ENCODE measurements at places on chromosomes 1 and 21.

DNA sequence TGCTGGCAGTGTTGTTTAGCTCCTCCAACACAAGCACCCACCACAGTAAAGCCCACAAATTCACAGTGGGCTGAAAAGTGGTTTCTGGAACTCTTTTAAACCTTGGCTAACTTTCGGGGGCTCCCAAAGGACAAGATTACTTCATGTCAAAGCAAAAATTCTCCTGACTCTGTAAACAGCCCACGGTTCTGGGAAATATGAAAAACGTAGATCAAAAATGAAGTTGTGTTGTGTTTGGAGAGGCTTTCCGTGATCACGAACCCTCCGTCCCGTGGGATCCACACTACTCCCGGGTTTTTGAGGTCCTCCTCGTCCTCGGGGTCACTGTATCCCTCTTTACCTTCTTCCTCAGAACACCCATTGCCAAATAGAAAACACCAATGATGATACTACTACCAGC lies 159.0 kb upstream of the RUNX1 start:
- DNase-seq = no peak

GRCh38 chr1:9194024-9194423 lies 40.5 kb upstream of the H6PD start:
- no peak for DNase-seq

DNA sequence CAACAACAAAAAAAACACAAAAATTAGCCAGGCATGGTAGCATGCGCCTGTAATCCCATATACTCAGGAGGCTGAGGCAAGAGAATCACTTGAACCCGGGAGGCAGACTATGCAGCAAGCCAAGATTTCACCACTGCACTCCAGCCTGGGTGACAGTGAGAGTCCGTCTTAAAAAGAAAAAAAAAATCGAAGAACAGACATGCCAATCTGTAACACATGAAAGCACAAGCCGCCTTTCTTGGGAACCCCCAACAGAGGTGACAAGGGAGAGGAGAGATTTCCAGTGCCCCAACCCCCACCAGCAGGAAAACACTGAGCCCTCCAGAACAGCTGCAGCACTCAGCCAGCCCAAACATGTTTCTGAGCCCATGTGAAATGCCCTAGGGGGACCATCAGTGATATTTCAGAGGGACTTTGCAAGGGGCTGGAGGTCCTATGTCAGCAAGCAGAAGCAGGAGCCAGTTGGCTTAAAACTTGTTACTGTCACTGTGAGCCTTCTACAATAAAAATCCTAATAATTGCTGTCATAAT lies 14.2 kb upstream of the EFNA1 start:
- no peak for DNase-seq

- no peak for DNase-seq
Measured at GRCh38 chr1:175402336-175402735, 209.8 kb upstream of the KIAA0040 start.

DNA sequence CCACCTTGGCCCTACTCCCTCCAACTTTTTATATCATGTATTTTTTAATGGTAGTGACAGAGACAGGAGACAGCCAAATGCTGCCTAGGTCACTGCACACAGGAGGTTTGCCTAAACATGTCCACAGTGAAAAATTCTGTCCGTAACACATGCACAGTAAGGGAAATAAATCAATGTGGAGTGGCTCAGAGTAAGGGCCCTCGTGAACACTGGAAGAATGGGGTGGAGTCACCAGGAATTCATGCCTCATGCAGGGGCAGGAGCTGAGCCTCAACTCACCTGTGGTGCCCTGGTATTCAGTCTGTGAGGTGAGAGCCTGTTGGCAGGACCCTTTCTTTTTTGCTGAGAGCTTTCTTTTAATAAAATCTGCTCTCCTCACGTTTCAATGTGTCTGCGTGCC lies 289.1 kb downstream of the TGFB2 start:
- no peak for DNase-seq

Data from kidney glomerular epithelial cell (primary cell).